Large intestine (tissue), 12 donors: ENCODE measurements at places on chromosomes 1 and 21.

- no peak for DNase-seq
Measured at GRCh38 chr21:44658913-44659595, 1.3 kb downstream of the KRTAP12-3 start.

GRCh38 chr1:15007842-15008241 lies 145.7 kb upstream of the TMEM51 start:
- no peak for DNase-seq

DNA sequence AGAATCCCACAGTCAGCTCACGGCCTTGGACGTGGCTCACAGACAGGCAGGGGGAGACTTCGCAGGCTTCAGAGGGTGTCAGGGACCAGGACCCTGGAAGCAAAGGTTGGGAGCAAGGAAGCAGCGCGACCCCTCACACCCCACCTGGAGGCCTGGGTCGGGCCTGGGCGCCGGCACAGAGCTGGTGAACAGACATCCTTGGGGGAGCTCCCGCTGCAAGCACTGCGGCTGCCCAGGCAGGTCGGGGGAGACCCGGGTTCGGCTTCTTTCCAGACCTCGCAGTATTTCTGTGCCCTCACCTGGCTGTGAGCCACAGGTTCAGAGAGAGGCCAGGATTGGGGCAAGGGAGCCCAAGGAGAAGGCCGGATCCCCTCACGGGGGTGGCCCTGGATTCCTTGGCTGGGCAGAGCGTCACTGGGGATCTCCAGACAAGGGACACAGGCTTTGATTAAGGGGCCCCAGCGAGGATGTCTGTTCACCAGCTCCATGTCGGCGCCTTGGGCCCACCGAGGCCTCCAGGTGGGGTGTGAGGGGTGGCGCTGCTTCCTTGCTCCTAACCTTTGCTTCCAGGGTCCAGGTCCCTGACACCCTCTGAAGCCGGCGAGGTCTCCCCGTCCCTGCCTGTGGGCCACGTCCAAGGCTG lies 37.9 kb upstream of the TSPEAR start:
- no peak for DNase-seq

DNA sequence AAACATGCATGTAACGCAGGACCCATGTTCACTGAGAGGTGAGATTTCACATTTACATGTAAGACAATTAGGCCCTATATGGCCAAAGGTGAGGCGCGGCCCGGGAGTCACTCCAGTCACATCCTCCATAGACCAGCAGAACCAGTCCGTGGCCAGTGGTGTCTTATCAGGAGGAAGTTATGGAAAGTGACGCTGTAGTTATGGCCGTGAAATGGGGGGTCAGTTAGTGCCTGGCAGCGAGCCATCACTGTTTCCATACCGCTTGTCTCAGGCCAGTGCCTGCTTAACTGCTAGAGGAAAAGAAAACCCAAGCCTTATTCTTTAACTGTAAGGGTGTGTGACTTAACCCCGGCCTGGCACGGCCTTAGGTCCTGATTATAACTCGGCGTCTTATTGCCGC lies 6.1 kb downstream of the C1orf159 start:
- no peak for DNase-seq

- no peak for DNase-seq
Measured at GRCh38 chr21:17911628-17912027, 92.5 kb upstream of the C21orf91 start.
